GM19239 (cell line): ENCODE measurements at places on chromosomes 16 and 17.

DNA sequence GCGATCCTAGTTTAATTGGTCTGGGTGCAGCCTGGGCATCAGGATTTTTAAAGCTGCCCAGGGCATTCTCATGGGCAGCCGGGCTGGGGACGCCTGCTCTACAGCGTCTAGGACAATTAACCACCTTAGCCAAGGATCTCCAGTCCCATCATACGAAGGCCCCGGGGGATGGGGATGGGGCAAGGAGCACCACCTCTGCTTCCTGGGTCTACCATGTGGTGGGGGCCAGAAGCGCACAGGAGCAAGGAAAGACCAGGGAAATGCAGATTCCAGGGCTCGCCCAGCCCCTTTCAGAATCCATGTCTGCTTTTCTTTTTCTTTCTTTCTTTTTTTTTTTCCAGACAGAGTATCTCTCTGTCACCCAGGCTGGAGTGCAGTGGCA, 29.3 kb downstream of the TBC1D16 start:
- no peak for DNase-seq

- no peak for DNase-seq
Observed at GRCh38 chr16:50197582-50197981, 44.5 kb downstream of the TENT4B start.

GRCh38 chr16:11734025-11734652, 8.5 kb downstream of the TXNDC11 start:
- DNase-seq: no peak

DNA sequence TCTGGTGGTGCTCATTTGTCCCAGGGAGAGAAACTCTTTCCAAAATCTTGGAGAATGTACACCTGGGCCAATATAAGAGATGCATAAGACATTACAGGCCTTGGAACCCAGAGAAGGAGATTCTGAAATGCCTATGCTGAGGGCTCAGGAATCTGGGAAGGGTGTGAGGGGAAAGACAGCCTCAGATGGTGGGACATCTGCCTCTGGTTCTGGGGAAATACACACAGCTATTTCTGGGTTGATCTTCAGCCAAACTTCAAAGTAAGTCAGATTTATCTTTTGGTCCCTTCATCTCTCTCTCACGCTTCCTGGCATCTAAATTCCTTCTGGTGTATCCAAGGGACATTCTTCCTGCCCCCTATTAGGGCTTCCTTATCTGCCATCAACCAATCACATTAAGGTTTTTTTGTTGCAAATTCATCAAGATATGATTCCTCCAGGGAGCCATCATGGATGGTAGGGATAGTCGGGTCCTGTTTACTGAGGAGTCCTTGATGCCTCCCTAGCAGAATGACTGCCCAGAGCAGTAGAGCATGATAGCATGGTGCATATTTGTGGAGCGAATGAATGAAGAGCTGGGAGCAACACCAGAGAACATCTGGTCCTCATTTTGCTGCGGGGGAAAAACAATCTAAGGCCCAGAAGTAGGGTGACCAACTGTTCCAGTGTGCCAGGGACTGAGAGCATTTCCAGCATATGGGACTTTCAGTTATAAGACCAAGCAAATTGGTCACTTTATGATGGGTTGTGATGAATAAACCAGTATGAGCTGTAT, 35.7 kb upstream of the DYNLL2 start:
- no peak for DNase-seq

- DNase-seq: no peak
Observed at GRCh38 chr17:10192461-10192860, 5.9 kb downstream of the GAS7 start.

DNA sequence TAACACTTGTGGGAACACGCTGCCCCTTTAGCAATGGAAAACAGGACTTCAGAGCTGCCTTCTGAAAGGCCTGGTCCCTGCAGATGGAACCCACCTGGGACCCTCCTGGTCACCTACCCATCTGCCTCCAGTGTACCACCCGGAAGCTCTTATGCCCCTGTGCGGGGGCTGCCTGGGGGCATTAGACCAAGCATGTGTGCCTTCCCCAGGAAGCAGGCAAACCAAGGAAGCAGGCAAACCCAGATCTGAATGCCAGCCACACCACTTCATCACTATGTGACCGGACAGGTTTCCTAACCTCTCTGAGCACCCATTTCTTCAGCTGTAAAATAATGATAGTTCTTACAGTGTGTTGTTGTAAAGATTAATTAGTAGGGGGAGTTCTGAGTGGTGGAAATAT, 20.8 kb upstream of the LRRC37A3 start:
- no peak for DNase-seq

DNA sequence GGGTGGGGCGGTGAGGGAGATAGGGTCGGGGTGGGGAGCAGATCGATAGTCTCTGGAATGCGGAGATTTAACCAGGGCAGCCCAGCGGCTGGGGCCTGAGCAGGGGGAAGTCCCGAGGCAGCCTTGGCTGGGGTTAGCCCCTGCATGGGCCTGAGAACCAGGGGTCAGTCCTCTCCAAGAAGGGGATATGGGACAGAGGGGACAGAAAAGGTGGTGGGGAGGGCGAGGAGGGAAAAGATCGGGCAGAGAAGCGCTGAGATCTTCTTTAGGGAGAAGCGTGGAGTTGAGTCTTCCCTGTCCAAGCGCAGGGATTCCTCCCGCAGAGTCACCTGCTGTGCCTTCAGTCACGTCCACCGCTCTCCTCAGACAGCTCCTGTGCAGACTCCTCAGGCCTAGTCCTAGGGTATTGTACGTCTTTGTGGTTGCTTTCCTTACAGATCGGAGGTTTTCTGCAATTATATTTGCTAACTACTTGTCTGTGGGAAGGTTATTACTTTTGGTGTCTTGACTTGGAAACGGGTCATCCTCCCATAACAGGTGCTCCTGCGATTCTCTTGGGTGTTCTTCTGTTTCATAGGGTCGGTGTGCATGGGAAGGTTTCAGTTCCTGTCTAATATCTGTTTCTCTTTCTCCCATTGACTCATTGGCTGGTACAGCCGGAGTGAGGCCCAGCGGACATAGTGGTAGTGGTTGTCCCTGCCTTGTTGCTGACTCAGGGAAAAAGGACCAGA, 952 bp downstream of the CD300A start:
- peak; percentile 79 for DNase-seq

GRCh38 chr17:77829843-77830799, 128.4 kb upstream of the TNRC6C start:
- no peak for DNase-seq

DNA sequence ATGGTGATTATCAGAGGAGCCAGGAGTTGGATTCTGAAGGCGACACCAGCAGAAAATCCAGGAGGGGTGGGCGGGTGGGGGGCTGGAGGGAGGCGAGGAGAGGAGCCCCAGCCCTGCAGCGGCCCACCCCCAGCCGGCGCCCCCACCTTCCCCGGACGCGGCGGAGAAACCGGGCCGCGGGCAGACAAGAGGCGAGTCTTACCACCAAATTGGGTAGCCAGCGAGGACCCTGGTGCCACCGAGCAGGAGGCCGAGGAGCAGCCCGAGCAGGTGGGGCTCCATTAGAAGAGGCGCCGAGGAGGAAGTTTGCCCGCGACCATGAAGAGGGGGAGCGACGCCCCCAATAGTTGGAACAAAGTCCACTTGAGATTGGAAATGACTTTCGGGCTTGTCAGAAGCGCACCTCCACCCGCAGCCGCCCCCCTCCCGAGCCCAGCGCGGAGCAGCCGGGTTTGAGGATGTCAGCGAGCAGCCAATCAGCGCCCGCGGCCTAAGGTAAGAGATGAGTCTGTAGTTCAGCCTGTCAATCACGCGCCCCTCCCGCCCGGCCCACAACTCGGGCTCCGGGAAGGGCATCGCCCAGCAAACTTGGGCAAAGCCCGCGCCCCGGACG, at the start of gene WNT3:
WNT3 (minus strand) TSS at position 377 of the 613 bp plus-strand sequence; CDS start at position 282, 95 bp downstream.
- DNase-seq: no peak

DNA sequence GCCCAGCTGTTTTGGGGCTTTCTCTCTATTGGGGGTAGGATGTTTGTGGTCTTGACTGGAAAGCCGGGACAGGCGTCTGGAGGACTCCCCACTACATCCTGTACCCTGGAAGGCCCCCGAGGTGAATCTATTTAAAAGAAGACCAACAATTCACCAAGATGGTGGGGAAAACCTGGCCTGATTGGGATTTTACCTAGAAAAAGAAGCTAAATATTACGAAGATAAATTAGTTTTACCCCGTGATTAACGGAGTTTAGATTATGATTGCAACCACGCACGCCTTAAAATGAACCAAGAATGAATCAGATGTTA, 779 bp upstream of the CCDC102A start:
- no peak for DNase-seq

DNA sequence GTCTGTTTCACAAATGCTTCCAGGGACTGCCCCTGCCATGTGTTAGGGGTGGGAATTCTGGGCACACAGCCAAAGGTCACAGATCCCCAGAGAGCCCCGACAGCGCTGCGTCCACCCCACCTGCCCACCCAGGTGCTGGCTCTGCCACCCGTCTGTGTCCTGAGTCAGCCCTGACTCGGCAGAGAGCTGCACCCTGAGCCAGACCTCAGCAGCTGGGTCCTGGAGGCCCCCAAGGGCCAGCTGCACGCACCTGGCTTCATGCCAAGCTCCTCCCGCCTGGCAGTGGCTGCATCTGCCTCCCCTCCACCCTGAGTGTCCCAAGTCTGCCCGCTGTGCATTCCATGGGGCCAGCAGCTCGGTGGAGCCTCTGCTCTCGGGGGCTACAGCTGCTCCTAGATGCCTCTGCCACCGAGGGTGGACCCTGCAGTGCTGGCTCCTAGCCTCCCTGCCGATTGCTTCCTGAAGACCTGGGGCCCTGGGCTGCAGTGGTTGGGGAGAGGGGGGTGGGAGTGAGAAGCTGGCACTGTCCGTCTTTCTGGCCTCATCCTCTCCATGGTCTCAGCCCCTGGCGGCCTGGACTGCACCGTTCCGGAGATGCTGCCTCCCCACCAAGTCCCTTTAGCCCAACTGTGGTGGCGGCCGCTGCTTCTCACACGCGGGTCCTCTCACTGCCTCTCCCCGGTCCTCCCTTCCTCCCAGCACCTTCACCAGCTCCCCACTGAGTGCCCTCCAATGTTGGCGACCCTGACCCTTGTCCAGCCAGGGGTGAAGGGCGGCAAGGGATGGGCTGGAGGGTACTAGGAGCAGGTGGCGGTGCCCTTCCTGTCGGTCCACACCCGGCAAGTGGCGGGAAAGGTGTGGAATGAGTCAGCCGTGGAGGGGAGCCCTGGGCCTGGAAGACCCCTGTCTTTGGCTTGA, 3.0 kb downstream of the SECTM1 start:
- no peak for DNase-seq

DNA sequence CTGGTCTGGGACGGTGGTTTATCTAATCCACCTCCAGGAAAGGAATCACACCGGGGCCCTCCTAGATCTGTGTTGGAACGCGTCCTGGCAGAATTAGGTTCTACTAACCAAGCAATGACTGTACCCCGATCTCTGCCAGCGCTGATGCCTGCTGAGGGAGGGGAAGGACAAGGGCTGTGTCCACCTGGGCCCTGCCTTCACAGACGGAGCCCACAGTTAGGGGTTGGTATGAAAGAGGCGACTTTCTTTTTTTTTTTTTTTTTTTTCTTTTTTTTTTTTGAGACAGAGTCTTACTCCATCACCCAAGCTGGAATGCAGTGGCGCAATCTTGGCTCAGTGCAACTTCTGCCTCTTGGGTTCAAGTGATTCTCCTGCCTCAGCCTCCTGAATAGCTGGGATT, 9.9 kb upstream of the KRT19 start:
- DNase-seq: no peak

DNA sequence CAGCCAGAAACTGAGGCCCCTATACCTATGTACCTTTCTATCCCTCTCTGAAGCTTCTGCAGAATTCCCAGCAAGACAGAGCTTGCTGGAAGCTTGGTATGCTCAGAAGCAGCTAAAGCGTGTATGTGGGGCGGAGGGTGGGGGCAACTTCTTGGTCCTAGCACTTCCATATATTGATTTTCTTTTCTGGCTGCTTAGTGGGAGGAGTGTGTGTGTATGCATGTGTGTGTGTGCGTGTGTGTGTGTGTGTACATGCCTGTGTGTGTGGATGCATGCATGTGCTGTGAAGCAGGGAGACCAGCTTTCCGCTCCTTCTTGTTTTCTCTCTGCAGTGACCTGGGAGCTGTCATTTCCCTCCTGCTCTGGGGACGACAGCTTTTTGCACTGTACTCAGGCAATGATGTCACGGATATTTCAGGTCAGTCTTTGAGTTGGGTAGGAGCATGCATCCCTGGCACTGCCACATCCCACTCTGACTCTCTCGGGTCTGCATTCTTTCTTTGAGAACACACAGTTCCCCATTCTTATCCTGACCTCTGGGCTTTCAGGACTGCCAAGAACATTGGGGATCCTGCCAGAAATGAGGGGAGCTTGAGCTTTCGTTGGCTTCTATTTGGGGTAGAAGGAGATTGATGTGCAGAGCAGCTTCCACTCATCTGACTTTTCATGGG, 10.7 kb downstream of the HPR start:
- no peak for DNase-seq

DNA sequence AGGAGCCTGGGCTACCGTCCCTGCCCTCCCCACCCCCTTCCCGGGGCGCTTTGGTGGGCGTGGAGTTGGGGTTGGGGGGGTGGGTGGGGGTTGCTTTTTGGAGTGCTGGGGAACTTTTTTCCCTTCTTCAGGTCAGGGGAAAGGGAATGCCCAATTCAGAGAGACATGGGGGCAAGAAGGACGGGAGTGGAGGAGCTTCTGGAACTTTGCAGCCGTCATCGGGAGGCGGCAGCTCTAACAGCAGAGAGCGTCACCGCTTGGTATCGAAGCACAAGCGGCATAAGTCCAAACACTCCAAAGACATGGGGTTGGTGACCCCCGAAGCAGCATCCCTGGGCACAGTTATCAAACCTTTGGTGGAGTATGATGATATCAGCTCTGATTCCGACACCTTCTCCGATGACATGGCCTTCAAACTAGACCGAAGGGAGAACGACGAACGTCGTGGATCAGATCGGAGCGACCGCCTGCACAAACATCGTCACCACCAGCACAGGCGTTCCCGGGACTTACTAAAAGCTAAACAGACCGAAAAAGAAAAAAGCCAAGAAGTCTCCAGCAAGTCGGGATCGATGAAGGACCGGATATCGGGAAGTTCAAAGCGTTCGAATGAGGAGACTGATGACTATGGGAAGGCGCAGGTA, 762 bp downstream of the CDK12 start:
- no peak for DNase-seq

DNA sequence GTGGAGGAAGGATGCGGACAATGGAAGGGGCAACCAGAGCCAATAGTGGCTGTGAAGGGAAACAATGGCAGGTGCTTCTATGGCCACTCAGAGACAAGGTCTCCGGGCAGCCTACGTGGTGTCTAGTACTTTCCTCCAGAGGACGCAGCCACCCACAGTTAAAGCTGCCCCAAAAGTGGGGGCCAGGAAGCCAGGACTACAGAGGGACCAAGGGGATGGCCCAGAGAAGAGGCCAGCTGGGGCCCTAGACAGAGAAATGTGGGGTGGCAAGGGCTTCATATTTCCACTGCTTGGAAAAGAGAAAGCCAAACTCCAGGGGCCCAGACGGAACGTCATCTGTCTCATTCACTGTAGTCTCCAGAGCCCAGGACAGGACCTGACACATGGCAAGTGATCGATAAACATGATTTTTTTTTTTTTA, 837 bp upstream of the PER1 start:
- DNase-seq: no peak

- no peak for DNase-seq
Observed at GRCh38 chr17:18101828-18102227, 6.7 kb upstream of the MYO15A start.

- DNase-seq: no peak
Observed at GRCh38 chr16:35735403-35736251, 2276.2 kb downstream of the TP53TG3F start.
